ENCODE measurements at places on chromosomes 1 and 21.

DNA sequence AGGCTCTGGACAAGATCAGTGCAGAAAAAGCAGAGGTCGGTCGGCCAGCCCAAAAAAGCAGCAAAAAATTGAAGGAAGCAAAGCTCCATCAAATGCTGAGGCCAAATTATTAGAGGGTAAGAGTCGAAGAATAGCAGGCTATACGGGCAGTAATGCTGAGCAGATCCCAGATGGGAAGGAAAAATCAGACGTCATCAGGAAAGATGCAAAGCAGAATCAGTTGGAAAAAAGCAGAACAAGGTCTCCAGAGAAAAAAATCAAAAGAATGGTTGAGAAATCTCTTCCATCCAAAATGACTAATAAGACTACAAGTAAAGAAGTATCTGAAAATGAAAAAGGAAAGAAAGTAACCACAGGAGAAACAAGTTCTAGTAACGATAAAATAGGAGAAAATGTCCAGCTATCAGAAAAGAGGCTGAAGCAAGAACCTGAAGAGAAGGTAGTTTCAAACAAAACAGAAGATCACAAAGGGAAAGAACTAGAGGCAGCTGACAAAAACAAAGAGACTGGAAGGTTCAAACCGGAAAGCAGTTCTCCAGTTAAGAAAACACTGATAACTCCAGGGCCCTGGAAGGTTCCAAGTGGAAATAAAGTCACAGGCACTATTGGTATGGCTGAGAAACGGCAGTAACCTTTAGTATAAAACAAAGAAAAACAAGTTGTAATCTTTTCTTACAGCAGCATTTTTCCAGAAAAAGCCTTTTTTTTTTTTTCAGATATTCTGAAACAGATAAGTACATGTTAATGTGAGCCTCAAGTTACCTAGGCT, 75.7 kb downstream of the PHTF1 start:
- no peak for DNase-seq

DNA sequence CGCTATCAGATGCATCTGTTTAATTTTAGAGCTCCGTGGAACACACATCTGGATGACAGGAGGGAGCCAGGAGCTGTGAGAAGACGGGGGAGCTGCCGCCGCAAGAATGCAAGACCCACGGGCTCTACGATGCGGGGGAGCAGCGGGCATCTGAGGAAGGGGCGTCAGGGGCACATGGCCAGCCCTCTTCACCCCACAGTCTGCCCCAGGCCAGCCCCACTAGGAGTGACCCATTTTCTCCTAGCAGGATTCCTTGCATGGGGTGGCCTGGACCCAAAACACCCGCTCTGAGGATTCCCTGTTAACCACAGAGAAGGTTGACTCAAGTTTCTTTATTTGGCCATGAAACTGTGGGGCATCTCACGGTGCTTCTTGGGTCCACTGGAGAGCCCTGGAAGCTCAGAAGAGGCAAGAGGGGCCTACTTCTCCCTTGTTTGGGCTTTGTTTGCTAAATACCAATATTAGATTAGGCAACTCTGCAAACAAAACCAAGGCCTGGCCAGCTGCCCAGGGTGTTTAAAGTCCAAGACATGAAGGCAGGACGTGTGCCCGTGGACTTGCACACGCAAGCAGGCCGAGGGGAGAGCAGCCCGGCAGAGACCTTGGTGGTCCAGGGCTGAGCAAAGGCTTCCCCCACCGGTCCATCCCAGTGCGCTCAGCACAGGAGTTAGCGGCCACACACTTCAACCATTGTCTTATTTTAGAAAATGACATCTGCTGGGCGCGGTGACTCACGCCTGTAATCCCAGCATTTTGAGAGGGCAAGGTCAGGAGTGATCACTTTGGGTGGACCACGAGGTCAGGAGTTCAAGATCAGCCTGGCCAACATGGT, 89.8 kb downstream of the DHRS3 start:
- DNase-seq: no peak

DNA sequence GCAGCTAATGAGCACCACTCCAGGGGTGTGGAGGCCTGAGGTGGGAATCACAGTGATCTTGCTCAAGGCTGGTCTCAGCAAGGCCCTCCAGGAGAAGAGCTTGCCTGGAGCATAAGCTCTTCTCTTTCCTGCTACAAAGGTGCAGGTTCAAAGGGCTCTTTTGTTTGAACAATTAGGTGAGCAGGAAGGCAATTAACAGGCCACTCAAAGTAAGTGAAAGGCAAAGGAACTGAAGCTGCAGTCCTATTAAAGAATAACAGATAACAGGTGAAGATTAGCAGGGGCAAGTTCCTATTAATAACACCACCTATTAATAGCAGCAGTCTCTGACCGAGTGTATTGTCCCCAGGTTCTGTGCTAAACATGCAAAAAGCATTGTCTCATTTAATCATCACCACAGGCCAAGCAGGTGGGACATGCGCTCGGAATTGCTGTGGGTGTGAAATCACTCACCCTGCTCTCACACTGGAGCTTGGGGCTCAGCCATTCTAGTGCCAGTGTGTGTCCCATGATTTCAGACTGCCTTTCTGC, 113.8 kb downstream of the RHOU start:
- no peak for DNase-seq

GRCh38 chr1:13666317-13666716, 33.7 kb upstream of the PRDM2 start:
- peak; percentile 61 for DNase-seq

GRCh38 chr1:58754683-58755467, 29.0 kb downstream of the JUN start:
- no peak for DNase-seq

DNA sequence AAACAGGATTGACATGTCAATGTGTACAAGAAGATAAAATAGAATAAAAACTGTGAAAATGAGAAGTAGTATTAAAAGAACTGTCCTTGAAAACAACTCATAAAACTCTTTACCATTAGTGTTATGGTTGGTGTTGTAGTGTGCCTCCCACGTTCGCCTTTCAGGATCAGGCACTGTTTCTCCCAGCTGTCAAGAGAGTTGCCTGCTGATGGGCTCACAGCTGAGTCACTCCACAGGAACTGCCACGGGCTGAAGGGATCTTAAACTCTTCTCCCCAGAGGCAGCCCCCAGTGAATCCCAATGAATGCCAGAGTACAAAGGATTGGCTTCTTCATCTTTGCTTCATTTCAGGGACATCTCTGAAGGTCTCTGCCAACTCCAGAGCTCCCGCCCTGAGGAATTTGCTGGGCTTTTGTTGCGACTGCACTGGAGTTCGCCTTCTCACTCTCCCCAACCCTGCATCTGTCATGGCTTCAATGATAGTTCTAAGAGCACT, 119.6 kb downstream of the ADGRL2 start:
- DNase-seq: no peak

- DNase-seq: no peak
These were observed 19.3 kb downstream of the RSBN1 start for GRCh38 chr1:113792986-113793385.

DNA sequence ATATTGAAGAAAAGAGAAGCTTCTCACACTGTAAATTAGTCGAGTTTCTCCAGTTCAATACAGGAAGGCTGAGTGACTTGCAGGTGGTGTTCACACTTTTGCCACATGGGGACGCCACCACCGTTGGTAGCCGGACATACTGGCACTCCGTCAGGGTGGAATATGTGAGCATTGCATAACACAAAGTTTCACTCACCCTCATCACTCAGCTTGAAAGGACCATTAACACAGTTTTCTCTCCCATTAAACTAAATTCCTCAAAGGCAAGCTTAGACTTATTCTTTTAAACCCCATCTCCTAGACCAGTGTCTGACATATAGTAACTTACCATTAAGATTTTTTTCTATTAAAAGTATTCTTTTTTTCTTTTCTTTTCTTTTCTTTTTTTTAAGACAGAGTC, 105.3 kb upstream of the SERBP1 start:
- peak; percentile 31 for DNase-seq

Measured in germinal center (tissue), 1 donor.